ENCODE measurements at places on chromosomes 12 and 14.

GRCh38 chr12:90298289-90298948 lies 589.8 kb upstream of the ATP2B1 start:
- no peak for DNase-seq

GRCh38 chr12:121582583-121583333 lies 1.9 kb upstream of the KDM2B start:
- no peak for DNase-seq

GRCh38 chr12:76142305-76142704 lies 57.8 kb upstream of the NAP1L1 start:
- no peak for DNase-seq

DNA sequence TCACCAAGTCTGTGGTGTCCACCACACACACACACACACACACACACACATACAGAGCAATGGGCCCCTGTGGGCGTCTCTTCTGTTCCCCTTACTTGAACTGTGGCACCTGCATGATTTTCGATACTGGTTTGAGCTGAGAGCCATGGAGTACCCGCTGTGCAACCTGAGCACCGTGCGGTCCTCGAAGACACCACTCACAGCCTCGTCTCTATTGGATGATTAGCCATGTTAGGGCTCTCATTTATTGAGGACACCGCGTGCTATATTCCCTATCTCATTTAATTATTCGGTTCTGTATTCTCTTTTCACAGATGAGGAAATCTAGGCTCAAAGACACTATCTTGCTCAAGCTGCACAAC lies 623 bp upstream of the C14orf132 start:
- DNase-seq: no peak

DNA sequence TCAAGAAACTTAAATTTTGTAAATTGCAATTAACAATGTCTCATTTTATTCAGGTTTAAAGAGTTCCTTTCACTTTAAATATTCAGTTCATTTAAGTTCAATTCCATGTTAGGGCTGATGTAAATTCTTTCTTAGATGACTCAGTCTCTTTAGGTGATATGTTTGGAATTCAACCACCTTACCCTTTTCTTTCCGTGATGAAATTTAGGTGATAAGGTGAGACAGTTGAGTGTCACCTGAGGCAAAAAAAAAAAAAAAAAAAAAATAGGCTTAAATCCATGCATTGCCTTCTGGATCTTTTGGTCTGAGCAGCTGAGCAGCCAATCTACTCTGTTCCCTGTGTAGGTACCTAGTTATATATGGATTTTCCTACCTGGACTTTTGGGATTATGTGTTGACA lies 299.5 kb downstream of the DAD1 start:
- DNase-seq: no peak

DNA sequence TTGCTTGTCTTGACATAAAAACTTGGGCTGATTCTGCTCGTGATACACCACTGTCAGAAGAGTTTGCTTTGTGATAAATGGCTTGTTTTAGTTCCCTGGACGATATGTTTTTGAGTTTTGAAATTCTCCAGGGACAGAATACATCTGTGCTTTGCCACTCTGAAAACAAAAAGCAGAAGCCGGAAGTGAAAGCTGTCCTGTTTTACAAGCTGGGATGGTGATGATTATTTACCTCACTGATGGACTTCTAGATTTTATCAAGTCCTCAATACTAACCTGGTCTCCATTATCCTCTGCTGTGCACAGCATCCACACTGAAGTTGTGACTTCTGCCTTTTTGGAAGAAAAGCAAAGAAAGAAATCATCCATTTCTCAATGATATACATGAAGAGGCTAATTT lies 251.6 kb downstream of the TRHDE start:
- DNase-seq: no peak

DNA sequence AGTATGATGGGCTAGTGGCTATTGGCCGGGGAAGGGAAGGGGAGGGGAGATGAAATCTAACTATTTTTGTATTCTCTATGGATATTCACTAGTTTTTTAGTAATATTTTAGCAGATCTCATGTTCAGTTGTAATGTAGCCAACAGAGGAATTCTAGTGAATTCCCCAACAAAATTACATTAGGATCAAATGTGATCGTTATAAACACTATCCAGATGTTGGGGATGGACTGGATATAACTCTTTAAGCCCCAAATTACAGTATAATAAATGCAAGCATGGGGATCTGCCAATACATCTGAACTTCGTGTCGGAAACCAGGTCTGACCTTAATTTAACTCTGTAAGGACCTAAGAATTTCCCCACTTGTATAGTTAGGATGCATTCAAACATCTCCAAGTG lies 21.5 kb downstream of the LLPH start:
- DNase-seq: no peak

DNA sequence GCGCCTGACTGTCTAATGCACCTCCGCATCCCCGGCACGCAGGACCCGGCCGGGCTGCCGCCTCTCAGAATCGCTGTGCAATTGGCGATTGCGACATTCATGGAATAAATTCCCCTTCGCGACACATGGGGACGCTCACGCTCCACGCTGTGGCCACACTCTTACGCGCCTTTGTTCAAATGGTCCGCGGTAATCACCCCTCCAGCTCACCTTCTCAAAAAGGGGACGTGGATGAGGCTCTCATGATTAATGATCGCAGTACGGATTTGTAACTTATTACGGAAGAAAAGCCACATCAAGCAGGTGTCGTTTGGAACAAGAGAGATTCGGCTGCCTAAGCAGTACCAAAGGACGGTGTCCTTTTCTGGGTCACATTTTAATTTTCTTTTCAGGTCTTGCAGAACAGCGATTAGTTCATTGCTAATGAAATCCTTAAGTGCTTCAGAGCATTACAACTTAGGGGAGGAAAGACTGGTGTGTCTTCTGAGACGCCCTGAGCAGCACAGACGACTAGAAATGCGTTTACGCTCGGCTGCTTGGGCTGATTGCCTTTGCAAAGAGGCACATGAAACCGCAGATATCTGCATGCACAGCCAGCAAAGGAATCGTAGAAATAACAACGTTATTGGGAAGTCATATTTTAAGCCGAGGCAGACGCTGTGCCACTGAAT lies 37.3 kb upstream of the ADGRD1 start:
- no peak for DNase-seq

DNA sequence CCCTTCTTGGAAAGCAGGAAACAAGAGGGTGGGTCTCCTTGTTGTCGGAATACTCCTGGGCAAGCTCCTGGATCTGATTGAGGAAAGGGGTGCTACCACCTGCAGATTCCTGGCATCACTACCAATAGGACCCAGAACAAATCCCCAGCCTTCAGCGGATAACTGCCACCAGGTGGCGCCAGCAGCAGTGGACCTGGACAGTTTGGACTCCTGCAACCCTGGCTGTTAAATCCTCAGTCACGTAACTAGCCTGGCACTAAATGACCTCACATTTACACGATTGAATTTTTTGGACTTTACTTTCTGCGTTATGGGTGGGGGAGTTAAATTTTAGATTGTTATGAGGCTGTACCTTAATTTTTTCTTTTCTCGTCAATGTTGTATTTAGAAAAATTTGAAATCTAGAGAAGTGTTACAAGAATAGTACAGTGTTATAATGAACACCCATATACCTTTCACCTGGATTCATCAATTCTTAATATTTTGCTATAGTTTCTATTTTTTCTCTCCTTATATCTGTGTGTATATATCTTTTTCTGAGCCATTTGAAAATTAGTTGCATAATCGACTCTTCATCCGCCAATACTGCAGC lies 95.6 kb downstream of the GAS2L3 start:
- peak; percentile 3 for DNase-seq

GRCh38 chr12:106139422-106140171 lies 843 bp upstream of the NUAK1 start:
- DNase-seq: no peak

GRCh38 chr12:57164966-57165625 lies 17.7 kb upstream of the LRP1-AS start:
- DNase-seq: no peak

GRCh38 chr14:41641690-41642089 lies 35.0 kb downstream of the LRFN5 start:
- no peak for DNase-seq
